Mesenchymal stem cell (in vitro differentiated cells and primary cell): ENCODE measurements at places on chromosomes 2 and 18.

DNA sequence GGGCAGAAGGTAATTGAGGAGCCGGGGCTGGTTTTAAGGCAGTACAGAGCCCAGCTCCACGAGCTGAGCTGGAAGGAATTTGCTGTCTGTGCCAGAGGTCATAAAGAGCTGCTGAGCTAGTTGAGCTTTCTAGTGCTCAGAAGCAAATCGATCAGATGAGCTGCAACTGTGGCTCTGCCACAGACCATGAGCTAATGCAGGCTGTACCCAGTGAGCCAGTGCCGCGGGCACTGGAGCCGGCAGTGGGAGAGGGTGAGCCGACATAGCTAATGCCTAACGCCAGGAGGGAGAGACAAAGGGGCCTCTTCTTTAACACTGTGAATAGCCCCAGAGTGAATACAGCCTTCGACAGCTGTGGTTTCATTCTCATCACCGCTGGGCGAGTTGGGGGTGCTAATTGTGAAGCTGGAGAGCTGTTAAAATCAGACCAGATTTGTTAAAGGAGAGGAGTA, 410.1 kb upstream of the TCF4 start:
- DNase-seq, result peak; percentile 34

DNA sequence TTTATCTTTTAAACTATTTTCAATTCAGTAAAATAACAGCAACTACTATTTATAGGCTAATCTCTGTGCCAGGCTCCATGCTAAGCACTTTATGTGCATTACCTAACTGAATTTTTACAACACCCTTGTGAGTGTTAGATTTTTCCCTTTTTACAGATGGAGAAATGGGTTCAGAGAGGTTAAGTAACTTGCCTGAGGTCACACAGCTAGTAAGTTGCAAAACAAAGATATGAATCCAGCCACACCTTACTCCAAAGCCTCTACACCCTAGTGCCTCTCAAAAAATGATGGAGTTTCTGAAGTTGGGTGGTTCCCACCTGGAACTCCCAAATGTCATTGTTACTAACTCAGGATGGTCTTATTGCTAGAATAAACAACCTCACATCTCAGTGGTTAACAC, 60.8 kb downstream of the RHOB start:
- DNase-seq, result no peak

- DNase-seq, result no peak
These were observed 129.2 kb downstream of the MAP4K4 start for GRCh38 chr2:101826716-101827115.

GRCh38 chr18:68705119-68705518, 9.8 kb downstream of the TMX3 start:
- DNase-seq, result no peak

DNA sequence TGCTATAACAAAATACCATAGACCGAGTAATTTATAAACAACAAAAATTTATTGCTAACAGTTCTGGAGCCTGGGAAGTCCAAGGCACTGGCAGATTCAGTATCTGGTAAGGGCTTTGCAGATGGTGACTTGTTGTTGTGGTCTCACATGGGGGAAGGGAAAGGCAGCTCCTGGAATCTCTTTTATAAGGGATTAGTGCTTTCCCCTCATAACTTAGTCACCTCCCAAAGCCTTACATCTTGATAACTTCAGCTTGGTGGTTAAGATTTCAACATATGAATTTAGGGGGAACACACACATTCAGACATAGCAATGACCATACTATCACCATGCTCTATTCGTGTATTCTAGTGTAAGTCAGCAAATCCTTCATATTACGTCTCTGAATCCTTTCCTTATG, 447.6 kb upstream of the TCF4 start:
- no peak for DNase-seq

GRCh38 chr2:45505138-45505537, 105.9 kb downstream of the SRBD1 start:
- no peak for DNase-seq

DNA sequence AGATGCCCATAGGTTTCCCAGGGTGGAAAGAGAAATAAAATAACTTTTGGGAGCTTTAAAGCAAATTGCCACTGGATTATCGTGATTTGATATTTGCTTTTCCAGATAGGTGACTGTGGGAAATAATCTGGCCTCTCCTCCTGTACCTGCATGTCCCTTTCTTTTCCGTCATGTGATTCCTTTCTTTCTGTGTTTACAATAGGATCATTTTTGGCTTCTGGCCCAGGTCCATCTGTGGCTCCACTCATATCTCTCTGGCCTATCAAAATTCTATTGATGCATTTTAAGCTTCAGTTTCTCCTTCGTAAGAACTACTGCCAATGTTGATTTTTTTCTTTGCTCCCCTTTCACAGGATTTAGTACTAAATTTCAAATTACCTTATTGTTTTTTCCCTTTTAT, 153.6 kb downstream of the CCDC85A start:
- no peak for DNase-seq

DNA sequence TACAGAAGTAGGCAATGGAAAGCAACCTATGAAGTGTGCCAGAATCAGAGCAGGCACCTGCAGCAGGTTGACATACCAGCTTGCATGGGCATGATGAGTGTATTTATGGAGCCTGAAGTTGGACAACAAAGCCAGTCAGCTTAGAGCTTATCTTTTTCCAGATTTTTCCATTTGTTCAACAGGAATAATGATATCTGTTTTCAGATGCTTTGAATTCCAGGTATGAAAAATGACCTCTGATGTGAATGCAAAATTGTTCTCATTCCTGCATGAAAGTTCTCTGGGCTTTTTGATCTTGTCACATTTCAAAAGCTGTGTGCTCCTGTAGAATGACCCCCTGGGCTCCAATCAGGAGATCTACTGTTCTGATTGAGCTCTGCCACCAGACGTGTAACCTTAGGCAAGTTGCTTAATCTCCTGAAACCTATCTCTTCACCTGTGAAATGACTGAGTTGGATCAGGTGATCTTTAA, 38.2 kb upstream of the VIT start:
- DNase-seq, result no peak

DNA sequence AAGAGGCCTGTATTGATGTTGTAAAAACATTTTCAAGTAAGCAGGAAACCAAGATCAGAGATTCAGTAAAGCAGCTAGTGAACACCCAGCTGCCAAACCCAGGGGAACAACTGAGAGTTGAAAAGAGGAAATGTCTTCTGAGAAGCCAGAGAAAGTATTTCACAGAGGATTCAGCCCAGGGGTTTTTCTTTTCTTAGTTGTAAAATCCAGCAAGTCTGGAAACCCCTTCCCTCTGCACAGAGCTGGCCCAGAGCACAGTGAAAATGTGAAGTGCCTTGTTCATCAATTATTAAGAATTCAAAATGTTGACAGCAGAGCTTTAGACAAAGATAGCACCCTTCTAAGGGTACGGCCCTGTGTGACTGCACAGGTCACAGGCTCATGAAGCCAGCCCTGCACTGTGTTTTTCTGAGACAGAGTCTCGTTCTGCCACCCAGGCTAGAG, 28.4 kb downstream of the AFF3 start:
- no peak for DNase-seq

DNA sequence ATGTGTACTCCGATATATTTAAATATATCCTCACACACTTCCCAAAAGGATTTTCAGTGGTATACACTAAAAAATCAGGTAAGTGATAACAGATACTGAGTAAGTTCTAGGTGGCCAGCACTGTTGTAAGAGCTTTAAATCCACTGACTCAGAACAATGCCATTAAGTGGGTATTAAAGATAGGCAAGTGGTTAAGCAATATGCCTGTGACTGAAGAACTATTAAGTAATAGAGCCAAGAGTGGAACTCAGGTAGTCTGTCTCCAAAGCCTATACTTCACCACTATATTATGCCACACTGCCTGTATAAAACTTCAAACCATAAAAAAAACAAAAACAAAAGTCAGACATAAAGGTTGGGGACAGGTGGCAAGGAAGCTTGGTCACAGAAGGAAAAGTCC, 37.2 kb downstream of the THUMPD2 start:
- no peak for DNase-seq

- no peak for DNase-seq
These were observed 164.1 kb upstream of the FOSL2 start for GRCh38 chr2:28228434-28228995.

- DNase-seq, result peak; percentile 5
These were observed 310.3 kb downstream of the NOL4 start for GRCh38 chr18:33914399-33914798.

DNA sequence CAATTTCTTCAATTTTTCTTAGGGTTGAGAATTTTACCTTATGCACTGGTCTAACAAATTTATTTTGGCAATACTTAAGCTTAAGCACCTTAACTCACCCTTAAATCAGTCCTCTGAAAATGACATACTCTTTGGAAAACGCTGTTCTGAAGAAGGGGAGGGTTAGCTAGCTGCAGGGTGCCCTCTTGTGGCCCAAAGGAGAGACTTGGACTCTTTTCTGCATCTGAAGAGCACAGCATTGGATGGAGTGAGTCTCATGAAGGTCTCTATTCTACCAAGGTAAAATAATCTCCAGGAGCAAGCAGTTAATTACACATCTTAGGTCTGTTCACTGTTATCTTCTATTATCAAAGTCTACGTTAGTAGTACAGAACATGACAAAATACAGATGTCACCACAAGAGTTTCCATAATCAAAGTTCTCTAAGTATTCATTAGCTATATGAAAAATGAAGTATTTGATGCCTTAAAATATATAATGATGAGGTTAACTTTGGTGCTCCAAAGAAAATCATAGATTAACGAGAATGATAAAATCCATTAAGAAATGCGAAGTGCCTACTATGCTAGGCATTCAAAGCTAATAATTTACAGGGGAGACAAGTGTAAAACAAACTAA, 24.4 kb downstream of the PUM2 start:
- DNase-seq, result peak; percentile 68

DNA sequence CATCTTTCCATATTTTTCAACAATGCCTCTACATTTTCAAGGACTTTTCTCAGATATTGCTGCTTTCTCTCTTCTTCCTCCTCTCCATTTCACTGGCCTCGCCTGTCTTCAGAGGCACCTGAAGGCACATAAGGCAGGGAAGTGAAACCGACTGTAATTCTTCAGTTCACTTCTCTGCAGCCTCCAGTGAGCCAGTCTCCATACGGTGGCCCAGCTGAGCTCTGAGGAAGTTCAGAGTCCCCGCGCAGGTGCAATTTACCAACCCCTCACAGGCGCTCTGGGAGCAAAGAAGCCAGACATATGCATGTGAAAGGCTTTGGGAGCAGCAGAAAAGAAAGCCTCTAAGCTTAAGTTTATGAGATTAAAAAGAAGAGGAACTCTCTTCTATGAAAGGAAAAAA, 12.4 kb downstream of the KLHL14 start:
- no peak for DNase-seq

DNA sequence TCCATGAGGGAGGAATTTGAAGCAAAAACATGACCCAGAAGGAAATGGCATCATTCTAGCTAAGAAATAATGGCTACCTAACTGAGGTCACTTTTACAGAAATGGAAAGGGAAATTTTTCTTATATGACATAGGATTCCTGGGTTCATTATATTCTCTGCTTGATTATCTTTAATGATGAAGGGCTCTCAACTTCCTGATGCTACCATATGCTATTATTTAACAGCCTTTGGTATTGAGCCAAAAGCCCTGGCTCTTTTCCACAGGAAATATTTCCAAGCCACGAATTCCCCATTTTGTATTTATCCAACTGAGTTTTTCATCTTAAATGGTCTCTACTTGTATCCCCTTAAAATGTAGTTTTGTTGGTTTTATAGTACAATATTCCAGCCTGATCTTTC, 63.2 kb upstream of the NPAS2 start:
- no peak for DNase-seq

- DNase-seq, result peak; percentile 8
These were observed 89.7 kb downstream of the LRP1B start for GRCh38 chr2:142041105-142041504.

DNA sequence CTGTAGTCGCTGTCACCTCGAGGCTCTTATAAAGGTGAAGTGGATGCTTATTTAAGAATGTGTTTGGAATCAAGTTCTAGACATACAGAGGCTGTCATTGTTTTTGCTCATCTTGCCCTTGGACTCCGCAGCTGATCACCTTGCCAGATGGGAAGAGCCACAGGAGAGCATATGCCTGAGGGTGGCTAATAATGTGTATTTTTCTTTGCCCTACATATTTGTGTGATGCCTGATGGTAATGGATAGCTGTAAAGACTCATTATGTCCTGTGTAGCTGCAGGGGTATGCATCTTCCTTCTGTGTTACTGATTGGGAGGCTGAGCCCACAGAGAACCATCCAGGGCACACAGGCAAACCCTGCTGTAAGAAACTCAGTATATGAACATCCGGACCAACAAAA, 61.7 kb downstream of the PRKCE start:
- no peak for DNase-seq

- DNase-seq, result no peak
These were observed 55.9 kb upstream of the ATL2 start for GRCh38 chr2:38432820-38433606.

DNA sequence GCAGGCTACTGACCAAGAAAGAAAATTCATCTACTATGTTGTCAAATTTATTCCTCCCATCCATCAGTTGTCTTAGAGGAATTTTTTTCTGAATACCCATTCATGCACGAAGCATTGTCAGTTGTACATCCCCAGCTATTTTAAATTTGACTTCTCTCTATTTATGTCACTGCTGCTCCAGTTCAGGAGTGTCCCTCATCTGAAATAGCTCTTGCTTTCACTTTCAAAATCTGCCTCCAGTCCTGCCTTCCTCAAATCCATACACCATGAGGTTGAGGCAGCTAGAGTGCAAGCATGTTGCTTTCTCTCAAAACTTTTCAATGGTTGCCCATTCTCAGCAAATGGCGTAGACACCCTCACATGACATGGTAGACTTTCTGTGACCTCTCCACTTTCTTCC, 335.4 kb upstream of the CDH2 start:
- DNase-seq, result peak; percentile 12

GRCh38 chr2:96801786-96802595, 14.1 kb upstream of the CNNM3 start:
- no peak for DNase-seq

DNA sequence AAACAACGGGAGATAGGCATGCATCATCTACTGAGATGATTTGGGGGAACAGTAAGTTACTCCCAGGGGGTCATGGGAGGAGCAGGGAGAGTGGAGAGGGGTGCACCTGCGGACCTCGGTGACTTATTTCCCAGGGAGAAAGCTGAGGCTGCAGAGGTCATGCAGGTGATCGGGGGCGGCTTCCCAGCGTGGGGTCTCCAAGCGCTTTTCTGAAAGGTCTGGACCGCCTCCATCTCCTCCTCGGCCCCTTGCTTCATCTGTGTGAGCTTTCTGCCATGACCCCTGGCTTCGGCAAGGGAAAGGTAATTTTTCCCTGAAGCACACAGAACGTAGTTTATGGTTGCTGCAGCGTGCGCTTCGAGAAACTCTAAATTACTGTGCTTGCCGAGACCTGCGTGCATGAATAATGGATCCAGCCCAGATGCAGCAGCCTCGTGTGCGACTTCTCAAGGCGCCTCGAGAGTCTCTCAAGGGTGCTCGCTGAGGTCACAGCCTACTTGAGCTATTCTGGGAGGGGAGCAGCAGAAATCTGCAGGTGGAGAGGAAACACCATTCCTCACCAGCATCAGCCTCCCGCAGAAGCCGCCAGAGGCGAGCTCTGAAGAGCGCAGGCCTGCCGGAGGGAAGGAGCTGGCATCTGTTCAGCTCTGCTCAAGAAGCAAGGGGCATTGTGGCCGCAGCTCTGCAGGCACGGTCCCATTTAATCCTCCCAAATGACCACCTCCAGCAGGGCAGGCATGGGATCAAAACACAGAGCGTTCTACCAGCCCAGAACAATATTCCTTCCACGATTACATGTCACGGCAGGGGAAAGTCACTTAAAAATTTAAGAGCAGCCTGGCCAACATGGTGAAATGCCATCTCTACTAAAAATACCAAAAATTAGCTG, 308.4 kb upstream of the MYT1L start:
- no peak for DNase-seq
